Retina (tissue), 1 donor: ENCODE measurements at places on chromosomes 13 and 19.

DNA sequence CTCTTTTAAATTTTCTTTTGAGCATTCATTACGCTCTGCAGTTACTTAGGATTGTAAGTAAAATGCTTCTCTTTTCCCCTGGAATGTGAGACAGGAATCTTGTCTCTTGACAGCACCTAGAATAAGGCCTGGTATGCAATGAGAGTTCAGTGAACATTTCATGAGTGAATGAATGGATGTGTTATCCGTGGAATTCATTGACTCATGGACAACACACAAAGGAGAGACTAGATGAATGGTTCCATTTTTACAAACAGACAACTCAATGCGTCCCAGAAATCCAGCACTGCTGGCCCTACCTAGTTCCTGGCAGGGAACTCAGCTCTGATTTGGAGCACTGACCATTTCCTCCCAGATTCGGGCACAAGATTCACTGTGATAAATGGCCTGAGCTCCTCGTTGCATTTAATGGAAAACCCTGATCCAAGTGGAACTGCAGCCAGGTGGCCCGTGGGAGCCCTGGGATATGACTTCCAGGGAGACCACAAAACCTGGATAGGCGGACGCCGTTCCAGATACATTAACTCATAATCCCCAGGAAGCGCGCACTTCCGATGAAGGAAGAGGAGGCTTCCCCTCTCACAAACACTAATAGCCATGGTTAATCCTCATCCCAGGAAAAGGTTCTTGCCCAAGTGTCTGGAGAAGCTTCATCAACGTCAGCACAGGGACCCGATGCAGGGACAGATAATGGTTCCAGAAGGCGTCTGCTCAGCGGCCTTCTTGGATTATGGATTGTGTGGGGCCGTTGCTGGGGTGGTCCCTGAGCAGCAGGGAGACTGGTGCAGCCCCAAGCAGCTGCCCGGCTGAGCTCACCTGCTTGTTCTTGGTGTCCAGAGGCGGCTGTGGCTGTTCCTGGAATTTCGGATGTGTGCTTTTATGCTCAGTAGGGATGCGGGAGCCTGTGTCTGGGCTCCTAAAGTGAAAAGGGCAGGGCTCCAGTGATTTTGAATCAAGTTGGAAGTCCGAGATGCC lies 211.1 kb upstream of the TSHZ3 start:
- no peak for DNase-seq

DNA sequence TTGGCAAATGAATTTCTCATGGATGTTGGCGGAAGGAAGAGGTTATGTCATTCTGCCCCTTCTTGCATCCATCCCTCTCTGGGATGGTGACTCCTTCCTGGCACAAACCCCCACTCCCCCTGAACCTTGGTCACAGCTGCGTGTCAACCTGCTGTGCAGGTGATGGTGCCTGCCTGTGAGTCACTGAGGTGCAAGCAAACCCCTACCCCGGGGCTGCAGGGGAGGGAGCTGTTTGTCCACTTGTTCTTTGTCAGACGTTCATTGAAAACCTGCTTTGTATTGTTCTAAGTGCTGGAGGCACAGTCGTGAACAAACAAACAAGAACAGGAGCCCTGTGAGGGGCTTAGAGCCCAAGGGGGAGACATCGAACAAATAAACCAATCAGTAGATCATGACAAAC lies 2.0 kb upstream of the GAPDHS start:
- DNase-seq = no peak

- no peak for DNase-seq
These were observed 19.3 kb upstream of the RASA3 start for GRCh38 chr13:114151565-114152284.

- no peak for DNase-seq
These were observed 47.6 kb downstream of the FOXO1 start for GRCh38 chr13:40618581-40619478.

DNA sequence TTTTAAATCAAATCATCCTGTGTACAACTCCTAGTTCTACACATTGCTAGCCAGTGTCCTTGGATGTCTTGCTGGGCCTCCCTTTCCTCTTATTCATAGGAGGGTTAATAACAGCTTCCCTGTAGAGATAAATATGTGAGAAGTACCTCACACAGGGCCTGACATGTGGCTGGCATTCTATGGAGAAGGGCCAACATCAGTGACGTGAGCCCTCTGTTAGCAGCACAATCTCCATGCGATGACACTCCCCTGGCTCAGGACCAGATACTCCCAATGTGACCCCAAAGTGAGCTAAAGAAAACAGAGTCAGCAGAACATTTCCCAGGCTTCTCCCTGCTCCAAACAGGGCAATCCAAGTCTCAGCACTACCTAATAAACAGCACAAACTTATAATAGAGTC lies 818.4 kb downstream of the DIAPH3 start:
- no peak for DNase-seq

DNA sequence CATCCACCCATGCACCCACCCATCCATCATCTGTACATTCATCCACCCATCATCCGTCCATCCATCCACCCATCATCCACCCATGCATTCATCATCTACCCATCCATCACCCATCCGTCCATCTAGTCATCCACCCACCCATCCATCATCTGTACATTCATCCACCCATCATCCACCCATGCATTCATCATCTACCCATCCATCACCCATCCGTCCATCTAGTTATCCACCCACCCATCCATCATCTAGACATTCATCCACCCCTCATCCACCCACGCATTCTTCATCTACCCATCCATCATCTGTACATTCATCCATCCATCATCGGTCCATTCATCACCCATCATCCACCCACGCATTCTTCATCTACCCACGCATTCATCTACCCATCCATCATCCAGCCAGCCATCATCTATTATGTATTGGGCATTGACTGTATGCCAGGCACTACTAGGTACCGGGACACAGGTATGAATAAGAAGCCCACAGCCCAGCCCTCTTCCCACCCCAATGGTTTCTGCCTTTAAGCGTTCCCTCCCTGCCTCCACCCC lies 16.7 kb upstream of the GALP start:
- no peak for DNase-seq

GRCh38 chr19:56253737-56254136 lies 18.8 kb upstream of the EDDM13 start:
- peak; percentile 23 for DNase-seq

DNA sequence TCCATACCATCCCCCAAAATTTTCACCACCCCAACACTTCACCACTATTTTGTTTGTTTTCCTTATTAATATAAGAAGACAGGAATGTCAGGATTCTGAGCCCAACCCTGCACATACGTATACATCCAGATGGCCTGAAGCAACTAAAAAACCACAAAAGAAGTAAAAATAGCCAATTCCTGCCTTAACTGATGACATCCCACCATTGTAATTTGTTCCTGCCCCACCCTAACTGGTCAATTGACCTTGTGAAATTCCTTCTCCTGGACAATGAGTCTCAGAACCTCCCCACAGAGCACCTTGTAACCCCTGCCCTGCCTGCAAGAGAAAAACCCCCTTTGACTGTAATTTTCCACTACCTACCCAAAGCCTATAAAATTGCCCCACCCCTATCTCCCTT lies 132.5 kb downstream of the ZNF675 start:
- DNase-seq = no peak

DNA sequence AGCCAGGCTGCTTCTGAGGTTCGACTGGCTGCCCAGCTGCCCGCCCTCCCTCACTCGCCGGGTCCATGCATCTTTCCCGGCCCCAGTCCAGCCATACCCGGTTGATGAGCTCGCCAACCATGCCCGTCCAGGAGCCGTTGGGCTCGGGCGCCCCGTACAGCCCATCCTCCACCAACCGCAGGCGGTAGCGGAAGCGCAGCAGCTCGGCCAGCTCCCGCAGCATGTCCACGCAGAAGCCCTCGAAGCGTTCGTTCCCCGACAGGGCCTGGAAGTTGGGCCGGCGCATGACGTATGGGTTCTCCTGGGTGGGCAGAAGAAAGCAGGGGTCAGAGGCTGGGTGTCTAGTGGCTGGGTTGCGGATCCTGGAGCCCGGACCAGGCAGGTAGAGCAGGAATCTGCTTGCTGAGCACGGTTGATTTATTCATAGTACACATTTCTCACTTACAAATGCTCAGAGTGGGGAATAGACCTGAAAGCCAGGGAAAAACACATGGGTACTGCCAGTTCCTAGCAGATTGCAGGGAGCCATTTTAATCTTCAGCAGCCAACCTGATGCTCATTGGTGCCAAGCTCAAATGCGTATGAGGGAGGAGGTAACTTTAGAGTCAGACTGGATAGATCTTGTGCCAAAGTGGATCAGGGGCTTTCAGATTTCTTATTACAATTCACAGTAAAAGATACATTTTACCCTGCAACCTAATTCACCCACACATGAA lies 27.4 kb downstream of the GRIK5 start:
- no peak for DNase-seq

DNA sequence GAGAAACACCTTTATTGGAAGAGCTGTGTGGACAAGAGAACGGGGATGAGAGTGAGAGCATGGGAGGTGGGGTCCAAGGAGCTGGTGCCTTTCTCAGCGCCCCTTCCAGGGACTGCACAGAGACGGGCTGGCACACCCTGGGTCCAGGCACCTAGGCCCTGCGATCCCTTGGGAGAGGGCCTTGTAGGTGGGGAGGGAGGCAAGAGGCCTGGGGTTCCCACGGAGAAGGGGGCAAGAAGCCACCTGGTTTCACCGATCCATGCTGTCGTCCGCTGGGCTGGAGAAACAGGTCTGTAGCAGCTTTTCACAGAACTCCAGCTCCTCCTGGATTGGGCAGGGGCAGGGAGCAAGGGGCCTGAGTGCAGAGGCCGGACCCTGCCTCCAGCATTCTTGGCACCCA lies 3.5 kb upstream of the PPP6R1 start:
- no peak for DNase-seq

- DNase-seq = no peak
These were observed 191.5 kb upstream of the KL start for GRCh38 chr13:32824675-32825074.

DNA sequence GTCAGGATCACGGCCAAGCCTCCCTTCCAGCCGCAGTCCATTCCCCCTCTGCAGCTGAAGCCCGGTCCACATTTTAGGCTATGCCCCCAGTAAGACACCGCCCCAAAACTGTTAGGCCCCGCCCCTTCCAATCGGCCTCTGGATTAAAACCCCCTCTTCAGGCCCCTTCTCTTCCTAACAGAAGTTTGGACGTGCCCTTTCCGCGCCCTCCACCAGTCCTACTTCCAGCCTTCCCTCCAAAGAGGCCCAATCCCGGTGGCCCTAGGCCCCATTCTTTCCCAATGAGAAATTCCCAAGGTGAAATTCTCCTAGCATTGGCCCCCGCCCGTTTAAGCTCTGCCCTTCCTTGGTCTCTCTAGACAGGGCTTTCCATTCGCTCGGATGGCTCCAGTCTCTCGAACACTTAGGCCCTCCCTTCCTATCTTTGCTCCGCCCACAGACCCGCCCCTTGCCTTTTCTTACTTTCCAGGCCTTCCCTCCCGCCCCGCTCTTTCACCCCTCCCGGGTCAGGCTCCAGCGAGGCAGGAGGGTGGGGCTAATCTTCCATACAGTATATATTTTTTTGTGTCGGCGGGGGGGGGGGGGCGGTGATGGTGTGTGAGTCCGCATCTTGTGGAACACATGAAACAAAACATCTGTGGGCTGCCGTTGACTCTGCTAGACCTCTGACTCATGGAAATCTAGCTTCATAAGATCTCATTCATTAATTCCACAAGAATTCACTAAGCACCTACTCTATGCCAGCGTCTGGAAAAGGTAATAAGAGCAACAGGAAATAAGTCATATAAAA lies 13.6 kb downstream of the LTBP4 start:
- peak; percentile 58 for DNase-seq

GRCh38 chr13:99959127-99959539 lies 12.4 kb downstream of the ZIC5 start:
- no peak for DNase-seq

DNA sequence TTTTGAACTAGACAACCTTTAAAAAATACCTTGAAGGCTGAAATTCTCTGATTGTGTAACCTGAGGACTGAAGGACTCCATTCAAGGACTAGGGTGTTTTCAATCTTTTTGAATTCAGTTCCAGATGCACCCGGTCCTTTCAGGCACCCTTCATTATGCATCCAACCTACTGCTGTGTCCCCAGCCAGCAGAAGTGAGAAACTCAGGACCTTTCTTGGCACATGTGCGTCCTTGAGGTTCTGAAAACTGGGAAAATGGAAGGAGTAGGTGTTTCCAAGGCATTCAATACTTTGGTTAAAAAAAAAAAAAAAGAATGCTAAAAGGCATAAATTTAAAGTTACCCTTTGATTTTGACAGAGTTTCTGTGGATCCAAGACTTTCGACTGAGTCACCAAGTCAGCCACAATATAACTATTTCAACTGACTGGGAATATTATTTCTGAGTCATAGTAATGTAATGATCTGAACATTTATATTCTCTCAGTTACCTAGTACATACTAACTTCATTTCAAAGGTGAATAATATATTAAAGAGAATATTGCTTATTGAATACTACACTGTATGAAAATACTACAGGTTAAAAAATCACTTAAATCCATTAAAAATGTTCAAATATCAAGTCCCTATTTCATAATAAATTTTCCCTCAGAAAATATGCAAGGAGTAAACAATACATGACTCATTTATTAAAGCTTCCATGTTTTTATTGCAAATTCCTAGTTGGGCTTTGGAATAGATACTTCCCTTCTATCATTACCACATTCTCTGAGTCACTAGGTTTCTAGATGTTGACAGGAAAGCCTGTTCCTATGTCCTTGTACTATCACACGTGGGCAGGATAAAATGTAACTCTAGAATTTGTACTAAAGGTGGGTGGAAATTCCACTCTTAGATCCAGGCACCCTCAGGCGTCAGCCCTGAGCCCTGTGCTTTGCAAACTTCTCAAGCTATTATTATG lies 2.4 kb upstream of the ITGBL1 start:
- DNase-seq = no peak

DNA sequence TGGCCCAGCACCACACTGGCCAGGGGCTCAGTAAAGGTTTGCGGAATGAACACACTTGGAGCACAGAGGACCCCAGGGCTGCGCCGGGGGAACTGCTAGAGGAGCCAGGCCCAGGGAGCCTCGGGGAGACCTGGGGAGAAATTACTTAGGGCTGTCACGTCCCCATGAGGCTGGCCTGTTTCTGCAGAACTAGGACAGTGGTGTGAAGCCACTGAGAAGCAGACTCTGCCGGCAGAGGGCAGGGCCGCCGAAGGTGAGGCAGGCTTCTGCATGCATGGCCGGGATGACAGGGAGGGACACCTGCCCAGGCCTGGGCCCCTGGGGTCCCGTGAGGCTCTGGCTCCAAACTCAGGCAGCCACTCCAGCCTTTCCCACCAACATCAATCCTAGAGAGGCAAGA lies 26.4 kb downstream of the ELAVL1 start:
- DNase-seq = no peak

DNA sequence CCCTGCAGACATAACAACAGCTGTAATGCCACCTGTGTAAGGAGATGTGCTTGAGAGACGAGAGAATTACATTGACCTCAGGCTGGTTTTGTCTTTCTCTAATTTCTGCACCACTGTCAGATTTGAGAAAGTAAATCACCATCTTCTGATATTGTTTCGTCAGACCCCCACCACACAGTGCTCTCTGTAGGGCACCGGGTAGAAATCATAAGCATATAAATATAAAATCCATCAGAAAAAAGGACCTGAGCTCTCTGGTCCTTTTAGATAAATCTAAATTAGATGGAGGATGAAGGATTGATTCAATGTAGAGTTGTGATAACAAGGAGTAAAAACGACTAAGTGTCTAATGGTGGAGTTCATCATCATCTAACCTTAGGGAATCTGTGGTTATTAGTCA lies 1981.0 kb upstream of the PRR20A start:
- no peak for DNase-seq
